ENCODE measurements at places on chromosomes 11 and 22.

DNA sequence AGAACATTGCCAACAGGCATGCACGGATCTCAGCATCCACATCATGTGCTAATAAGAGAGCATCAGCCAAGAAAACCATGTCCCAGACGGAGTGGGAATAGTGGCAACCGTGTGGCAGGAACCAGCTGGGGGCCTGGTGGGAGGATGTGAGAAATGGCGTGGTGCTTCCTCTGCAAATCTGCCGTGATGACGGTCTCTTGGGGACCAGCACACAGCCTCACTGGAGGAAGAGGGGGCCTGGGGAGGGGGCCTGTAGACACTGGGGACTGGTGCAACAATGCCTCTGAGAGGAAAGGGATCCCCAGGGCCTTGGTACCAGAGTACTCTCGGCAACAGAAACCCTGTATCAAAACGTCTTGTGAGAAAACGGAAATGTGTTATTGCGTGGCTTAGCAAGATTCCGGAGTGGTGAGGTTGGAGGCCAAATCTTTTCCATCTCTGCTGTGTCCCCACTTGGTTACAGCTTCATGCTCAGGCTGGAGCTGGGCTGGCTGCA, 154.3 kb upstream of the TBCEL start:
- no peak for DNase-seq

- no peak for DNase-seq
Measured at GRCh38 chr11:44493383-44493782, 72.1 kb upstream of the CD82 start.

GRCh38 chr22:43478621-43479300, 66.9 kb downstream of the MPPED1 start:
- DNase-seq = no peak

DNA sequence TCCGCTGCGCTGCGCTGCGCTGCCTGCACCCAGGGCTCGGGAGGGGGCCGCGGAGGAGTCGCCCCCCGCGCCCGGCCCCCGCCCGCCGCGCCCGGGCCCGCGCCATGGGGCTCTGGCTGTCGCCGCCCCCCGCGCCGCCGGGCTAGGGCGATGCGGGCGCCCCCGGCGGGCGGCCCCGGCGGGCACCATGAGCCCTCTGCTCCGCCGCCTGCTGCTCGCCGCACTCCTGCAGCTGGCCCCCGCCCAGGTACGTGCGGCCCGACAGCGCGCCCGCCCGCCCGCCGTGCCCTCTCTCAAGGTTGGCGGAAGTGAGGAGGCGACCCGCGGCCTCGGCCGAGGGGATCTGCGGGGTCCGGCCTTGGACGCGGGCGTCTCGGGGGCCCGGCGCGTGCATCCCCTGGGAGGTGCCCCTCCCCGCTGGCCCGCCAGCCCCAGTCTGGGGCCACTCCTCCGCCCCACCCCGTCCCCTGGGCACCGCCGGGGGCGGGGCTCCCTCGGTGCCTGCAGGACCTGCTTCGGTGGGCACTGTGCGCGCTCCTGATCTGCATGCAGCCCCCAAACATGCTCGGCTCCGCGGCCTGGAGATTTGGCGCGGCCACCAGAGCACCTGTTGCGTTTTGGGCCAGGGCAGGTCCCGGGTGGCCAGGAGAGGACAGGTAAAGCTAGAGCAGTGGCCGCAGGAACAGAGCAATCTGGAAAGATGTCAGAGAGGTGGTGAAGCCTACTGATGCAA, 429 bp downstream of the VEGFB start:
- DNase-seq = peak; percentile 78

DNA sequence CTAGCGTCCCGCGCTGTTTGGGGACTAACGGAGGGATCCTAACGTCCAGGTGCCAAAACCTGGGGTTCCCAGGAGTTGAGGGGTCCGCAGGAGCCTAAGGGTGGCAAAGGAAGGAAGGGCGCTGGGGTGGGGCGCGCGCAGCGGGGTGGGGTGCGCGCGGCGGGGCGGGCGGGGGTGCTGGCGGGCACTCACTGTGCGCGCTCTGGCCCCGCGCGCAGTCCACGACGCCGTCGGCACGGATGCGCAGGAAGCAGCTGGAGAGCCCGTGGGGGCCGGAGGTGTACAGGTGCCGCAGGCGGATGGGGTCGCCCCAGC, 412 bp downstream of the FGF19 start:
- DNase-seq = no peak

GRCh38 chr11:34624069-34624468, 3.2 kb downstream of the EHF start:
- peak; percentile 37 for DNase-seq

DNA sequence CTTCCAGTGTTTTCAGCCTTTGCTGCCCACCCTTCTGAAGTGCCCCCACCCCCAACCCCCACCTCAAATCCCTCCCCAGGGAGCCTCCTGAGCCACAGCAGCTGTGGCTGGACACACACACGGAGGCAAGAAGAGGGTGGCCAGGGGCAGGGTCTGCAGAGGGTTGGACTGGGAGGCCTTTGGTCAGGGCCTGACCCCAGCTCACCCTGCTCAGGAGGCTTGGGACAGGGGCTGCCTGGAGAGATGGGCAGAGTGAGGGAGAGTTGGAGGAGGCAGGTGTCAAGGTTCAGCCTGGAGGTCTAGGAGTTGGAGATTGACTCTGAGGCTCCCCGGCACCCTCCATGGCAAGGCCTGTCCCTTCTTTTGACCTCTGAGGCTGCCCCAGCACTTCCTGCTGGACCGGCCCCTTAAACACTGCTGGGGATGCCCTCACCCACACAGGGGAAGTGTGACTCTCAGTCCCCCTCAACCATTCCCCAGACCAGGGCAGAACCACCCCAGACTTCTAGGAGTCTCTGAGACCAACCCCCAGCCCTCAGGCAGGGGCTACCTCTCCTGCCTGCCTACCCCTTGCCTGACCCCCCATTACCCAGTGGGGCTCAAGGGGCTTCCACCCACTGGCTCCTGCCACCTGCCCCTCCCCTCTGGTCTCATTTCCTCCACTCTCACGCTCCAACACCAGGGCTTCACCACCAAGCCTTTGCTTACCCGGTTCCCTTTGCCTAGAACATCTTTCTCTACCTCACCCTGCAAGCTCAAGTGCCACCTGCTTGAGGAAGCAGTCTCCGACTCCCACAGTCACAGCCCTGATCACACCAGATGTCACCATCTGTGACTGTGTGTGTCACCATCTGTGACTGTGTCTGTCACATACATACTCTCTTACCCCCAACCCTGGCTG, 8.6 kb downstream of the ARAP1 start:
- no peak for DNase-seq

GRCh38 chr22:49776891-49777290, 50.8 kb downstream of the BRD1 start:
- DNase-seq = no peak

DNA sequence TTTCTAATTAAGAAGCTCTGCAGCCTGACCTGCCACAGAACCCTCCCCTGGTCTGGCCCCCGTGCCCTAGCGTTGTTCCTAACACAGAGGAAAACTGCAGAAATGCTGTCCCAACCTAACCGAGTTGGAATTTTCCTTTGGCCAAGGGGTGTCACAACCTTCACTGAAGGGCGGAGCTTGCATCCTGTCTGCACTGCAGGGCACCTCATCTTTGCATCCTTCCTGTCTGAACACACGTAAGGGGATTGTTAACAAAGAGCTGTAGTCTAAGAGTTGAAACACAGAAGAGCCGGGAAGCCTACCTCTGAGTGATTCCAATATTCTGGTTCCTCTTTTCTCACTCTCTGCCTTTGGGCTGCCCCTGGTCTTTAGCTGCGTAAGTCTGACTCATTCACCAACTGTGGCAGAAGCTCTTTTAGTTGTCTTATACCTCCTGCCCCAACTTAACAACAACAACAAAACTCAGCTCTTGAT, 1.6 kb downstream of the DIXDC1 start:
- DNase-seq = no peak

- DNase-seq = no peak
Measured at GRCh38 chr11:73461964-73462363, 85.8 kb downstream of the RELT start.

DNA sequence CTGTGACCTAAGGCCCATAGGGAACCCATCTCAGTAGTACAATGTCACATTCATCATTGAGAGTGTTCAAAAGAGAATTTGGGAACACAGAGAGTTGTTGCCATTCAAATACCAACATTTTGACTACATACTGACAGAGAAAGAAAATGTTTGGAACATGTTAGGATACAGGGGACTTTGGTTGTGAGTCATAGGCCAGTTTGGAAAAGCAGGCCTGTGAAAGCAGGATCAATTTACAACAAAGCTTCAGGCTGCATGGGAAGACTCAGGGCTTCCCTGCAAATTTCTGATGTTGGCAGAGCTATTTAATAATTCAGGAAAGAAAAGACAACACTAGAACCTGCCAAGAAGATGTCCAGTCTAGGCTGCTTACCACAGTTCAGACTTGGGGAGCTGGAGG, 374 bp downstream of the NLRP10 start:
- no peak for DNase-seq

GRCh38 chr11:97746818-97747217, 1273.9 kb upstream of the CNTN5 start:
- DNase-seq = no peak

GRCh38 chr22:50612168-50612527, 11.6 kb downstream of the MAPK8IP2 start:
- no peak for DNase-seq

DNA sequence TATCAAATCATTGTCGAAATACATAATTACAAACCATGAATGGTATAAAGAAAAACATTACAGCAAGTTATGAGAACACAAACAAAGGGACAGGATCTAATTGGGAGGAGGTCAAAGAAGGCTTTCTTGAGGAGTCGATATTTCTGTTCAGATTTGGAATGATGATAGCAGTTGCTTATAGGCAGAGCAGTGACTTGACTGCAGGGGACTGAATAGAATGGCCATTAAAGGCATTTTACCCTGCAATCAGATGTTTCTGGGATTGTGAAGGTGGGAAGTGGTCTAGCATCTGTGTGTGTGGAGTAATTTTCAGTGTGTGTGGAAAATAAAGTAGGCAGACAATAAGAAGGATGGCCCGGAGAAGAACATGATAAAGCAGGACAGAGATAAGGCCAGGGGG, 41.0 kb downstream of the BLID start:
- no peak for DNase-seq

- no peak for DNase-seq
Measured at GRCh38 chr22:38753948-38754750, 1.6 kb downstream of the SUN2 start.

GRCh38 chr11:13923716-13924650, 38.5 kb upstream of the SPON1 start:
- DNase-seq = no peak

- DNase-seq = no peak
Measured at GRCh38 chr22:30240541-30241417, 5.8 kb downstream of the LIF start.

- no peak for DNase-seq
Measured at GRCh38 chr11:2564588-2565425, 120.0 kb downstream of the KCNQ1 start.

DNA sequence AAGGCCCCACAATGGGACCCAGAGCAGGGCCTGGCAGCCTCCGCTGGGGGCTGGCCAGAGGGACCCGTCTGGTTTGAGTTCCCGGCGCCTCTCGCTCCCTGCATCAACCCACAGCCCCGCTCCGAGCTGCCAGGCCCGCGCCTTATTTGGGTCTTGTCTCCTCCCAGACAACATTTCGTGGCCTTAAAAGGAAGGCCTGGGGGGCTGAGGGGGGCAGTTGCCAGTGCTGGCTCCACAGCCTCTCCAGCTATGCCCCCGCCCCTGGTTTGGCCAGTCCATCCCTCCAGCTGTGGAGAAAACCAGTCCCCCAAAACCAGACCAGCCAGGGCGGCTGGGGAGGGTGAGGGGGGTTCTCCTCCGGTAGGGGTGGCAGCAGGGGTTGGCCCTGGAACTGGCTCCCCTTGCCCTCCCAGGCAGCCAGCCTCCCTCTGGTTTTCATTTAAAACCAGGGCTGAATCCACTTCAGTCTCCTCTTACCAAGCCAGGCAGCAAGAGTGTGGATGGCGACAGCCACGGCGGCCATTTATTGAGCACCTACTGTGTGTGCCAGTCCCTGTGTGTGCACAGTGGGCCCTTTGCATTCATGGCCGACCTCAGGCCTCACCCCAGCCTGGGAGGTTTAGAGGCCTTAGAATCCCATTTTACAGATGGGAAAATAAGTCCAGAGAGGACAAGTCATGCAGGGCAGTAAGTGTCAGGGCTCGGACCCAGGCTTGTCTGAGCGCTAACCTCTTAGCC, 18.6 kb downstream of the EMID1 start:
- no peak for DNase-seq

DNA sequence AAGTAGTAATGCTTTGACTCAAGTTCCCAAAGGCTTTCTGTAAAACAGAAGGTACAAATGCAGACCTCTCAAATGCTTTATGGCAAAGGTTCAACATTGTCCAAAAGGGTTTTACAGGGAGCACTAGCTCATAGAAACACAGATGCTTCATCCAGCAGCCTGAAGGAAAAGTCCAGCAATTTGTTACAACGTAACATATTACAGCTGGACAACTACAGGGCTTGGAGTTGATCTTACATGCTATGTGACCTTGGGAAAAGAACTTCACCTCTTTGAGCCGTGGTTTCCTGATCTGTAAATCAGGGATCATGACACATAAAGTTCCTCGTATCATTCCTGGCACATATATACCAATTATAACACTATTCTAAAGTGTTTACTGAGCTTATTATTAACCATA, 84.9 kb downstream of the DDIAS start:
- no peak for DNase-seq

DNA sequence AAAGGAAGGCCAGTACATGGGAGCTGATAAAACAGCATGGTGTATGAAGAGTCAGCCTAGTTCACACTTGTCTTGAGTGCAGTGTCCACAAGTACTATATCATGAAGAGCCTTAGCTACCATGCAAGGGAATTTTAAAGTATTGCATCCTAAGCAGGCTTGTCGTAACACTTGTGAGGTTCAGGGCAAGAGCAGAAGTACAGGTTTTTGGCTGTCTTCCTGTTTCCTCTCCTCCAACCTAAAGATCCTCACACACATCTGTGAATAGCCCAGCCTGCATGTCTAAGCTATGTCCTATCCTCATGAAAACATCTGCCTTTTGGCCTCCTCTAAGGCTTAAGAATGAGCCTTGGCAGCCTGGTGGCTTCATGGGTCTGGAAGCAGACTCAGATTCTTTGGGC, 34.6 kb upstream of the TMEM123 start:
- no peak for DNase-seq

GRCh38 chr11:123430721-123431497, 840 bp downstream of the GRAMD1B start:
- peak; percentile 84 for DNase-seq

GRCh38 chr11:5380740-5381342, 2.8 kb upstream of the OR51M1 start:
- DNase-seq = peak; percentile 3

All from stimulated activated effector memory CD8-positive, alpha-beta T cell treated with anti-CD3 and anti-CD28 coated beads, Interleukin-12 subunit alpha, Interleukin-12 subunit beta, amount 100 ng/mL, for 72 hours (primary cell).